Sigmoid colon (tissue), 7 donors: ENCODE measurements at places on chromosomes 2 and 18. TPM values are rescaled to one million over a fixed set of nuclear protein-coding genes. Genes with fewer than 3 reads are reported as not detected.

Gene PDE11A
- 16.8 TPM for total RNA-seq

Gene SCN9A
- 15.0 TPM for total RNA-seq

Gene CHST10
- total RNA-seq, result 13.3 TPM

Gene PLA2R1
- total RNA-seq, result 3.9 TPM

Gene LIMS2
- 232 TPM for total RNA-seq

Gene AQP4
- total RNA-seq, result 0.27 TPM

Gene RESP18
- not detected for total RNA-seq

Gene RAB6C
- not detected for total RNA-seq

Gene CFC1
- total RNA-seq, result not detected

Gene MYO7B
- total RNA-seq, result 3.0 TPM

Gene FBXO15
- not detected for total RNA-seq

Gene MAIP1
- total RNA-seq, result 20.3 TPM

Gene ATP6V1B1
- total RNA-seq, result 0.66 TPM

DNA sequence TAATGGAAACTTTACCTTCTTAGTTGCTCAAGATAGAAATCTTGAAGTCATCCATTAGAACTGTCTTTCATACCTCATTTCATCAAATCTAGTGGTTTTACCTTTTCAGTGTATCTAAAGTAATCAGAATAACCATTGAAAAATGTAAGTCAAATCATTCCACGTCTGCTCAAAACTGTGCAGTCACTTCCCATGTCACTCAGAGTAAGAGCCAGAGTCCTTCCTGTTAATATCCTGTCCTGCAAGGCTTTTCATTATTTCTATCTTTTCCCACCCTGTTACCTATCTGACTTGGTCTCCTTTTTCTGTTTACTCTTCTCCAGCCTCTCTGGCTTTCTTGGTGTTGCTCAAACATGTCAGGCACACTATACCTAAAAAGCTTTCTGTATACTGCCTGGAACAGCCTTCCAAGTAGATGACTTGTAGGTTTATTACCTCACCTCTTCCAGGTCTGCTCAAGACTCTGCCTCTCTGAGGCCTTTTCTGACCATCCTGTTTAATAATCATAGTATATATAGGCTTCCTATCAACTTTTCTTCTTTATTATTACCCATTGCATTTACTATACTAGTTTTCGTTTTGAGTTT lies 3.4 kb downstream of the C2orf69 start:
- DNase-seq, result no peak

DNA sequence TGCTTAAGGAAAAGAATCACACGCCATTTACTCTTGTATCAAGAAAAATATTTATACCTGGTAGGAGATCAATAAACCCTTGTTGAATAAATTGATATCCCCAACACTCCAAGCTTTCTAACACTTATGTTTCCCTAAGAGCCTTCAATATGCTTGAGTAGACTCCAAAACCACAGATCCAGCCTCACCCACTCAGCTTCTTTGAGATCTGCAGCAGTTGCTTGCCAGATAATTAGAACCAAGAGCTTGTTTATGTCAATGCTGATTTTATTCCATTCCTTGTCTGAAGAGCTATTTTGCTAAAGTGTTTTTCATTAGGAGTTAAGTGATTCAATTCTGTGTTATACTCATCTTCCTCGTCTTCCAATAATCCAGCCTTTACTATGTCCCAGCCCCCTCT lies 26.3 kb upstream of the CRIM1 start:
- DNase-seq, result no peak

- DNase-seq, result no peak
Observed at GRCh38 chr2:46545015-46545839, 65.9 kb downstream of the TMEM247 start.

- peak; percentile 75 for DNase-seq
Observed at GRCh38 chr2:241680827-241681599, 5.6 kb downstream of the DTYMK start.

DNA sequence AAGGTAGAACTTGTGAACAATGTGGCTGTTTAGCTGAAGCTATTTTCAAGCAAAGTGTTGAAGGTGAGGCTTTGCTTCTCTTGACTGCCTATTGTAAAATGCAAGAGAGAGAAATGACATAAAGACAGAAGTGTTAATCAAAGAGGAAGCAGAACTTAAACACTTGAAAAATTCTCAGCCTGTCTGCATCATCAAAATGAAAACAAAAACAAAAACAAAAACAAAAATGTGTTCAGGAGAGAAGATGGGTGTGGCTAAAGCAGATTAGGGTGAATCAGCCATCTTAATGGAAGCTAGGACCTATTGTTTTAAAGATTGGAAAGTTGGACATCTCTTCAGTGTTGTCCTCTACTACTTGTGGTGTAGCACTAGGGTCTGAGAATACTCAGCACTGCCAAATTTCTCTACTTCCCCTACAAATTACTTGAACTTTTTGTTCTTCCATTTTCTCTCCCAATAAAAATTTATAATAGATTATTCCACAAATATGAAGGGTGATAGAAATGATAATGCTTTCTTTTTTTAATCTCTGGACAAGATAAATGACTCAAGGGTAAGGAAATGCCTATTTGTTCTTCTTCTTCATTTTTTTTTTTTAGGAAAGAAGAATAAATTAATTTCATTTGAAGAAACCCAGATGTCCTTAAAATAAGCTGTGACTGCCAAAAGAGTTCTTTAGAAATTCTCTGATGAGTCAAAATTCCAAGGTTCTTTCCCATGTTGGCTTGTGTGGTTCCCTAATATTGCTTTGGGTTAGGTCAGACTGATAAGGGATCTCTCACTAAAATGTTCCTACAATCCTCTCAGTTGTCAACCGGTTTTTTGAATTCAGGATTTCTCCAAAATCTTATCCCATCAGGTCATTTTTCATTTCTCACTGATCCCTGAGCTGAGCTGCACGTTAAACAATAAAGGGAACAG lies 571.2 kb upstream of the ZEB2 start:
- DNase-seq, result no peak

GRCh38 chr18:3104190-3105054 lies 91.5 kb upstream of the LPIN2 start:
- no peak for DNase-seq

DNA sequence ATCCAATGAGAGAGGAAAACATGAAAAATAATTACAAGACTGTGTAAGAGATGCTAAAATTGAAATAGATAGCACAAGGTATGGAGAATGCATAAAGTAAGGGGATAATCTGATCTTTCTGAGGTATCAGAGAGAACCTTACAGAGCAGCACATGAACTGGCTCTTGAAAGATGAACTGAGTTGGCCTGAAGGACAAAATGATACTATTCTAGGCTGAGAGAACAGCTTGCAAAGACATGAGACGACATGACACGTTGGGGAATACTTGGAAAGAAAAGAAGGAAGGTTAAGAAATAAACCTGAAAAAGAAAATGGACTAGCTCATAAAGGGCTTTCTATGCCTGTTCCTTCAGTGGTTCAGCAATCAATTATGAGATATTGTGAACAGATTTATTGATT lies 152.7 kb upstream of the MYO3B start:
- DNase-seq, result no peak

DNA sequence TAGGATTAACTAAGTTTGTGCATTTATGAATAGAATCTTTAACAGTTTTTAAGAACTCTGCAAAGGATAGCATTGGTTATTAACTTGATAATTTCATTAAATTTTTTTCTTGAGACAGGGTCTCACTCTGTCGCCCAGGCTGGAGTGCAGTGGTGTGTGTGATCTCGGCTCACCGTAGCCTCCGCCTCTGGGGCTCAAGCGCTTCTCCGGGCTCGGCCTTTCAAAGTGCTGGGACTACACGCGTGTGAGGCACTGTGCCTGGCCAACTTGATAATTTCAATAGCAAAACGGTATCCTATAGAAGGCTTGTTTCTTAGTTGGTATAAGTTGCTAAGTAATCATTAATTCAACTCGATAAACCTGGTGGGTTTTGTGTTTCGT lies 38.0 kb downstream of the ADNP2 start:
- DNase-seq, result no peak

GRCh38 chr2:134705861-134706586 lies 12.8 kb downstream of the TMEM163 start:
- DNase-seq, result no peak

GRCh38 chr18:45553723-45554388 lies 61.4 kb upstream of the SLC14A2 start:
- DNase-seq, result no peak

DNA sequence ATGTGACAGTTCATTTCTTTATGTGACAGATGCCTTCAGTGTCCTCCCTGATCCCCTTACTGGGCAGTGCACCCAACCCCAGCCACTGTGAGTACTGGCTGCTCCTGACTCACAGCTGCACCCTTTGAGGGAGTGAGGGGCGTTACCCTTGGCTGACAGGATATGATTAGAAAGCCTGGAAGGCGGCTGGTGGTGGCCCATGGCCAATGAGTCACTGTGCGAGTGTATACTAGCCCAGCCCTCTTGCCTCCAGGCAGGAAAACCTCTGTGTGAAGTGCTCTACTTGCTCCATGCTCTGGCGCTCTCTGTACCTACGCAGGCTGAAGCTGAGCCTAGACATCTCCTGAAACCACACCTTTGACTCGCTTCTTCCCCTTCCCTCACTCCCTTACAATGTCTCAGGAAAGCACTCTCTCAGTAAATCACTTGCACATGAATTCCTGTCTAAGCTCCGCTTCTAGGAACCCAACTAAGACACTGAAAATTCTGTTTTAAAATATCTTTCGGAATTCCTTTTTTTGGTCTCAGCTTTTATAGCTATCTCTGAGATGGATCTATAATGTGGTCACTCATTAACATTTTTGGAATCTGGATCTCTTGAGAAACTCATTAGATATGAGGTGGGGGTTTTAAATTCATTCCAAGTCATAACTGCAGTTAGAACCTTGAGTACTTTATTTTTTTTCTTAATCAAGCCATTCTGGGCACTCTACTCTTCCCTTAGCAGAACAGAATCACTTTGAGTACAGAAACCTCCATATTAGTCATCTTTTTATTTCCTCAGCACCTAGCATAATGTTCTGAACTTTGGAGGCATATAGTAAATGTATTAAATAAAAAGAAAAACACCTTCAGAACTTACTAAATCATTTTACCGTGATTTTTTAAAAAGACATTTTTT lies 25.3 kb upstream of the STAM2 start:
- peak; percentile 91 for DNase-seq

GRCh38 chr2:237525559-237526157 lies 38.6 kb downstream of the MLPH start:
- no peak for DNase-seq

GRCh38 chr2:168348076-168348475 lies 100.7 kb upstream of the STK39 start:
- no peak for DNase-seq

DNA sequence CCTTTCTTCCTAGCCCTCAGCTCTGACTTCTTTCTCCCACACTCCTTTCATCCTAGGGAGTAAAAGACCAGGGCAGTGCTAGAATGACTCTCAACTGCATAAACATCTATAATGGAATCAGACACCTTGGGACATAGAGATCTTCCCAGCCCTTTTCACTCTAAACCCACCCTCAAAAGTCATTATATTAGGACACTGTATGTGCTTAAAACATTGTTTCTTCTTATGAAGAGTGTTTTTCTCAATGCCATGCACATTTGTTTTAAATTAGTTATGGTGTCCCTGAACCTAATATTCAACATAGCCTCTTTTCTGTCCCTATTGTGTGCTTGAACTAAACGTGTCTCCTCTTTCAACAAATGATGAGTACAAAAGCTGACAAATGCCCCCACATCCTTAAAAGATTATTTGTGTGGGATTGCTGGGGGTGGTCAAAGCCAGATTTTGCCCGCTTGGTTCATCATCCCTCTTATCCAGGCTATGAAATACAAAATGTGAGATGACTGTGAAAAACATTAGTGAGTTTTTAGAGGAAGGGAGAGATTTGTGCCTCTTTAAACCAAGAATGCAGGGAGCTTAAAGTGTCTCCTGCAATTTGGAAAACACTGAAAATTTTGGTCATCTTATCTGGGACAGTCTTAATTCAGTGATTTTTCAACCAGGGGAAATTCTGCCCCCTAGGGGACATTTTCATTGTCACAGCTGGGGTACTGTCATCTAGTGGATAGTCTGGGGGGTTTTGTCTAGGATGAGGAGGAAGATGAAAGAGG lies 29.0 kb downstream of the SERPINB5 start:
- DNase-seq, result no peak

GRCh38 chr2:204026294-204026693 lies 89.7 kb downstream of the ICOS start:
- DNase-seq, result no peak

DNA sequence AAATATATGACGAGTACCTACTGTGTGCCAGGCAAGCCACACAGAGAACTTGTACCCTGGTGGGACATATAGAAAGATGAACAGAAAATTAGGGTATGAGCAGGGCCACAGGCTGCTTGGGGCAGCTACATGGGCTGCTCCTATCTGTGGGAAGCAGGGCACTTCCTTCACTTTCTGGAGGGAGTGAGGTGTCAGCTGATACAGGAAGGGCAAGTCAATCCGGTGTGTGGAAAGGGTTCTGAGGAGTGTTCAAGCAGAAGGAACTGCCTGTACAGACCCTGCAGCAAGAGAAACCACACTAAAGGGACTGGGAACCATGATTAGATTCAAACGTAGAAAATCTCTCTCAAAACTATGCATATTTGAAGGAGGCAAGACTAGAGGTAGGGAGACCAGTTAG lies 58.6 kb upstream of the BCL11A start:
- DNase-seq, result no peak

- DNase-seq, result no peak
Observed at GRCh38 chr2:24785671-24786321, 7.4 kb downstream of the PTRHD1 start.

DNA sequence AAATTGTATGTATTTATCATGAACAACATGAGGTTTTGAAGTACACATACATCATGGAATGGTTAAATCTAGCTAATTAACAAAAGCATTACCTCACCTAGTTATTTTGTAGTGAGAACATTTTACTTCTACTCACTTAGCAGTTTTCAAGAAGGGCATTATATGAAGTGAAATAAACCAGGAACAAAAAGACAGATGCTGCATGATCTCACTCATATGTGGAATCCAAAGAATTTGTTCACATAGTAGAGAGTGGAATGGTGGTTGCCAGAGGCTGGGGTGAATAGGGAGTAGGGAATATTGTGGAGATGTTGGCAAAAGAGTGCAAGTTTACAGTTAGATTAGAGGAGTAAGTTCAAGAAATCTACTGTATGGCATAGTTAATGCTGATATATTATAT lies 292.0 kb downstream of the ASXL3 start:
- DNase-seq, result no peak

- DNase-seq, result no peak
Observed at GRCh38 chr2:220434385-220434784, 807.0 kb downstream of the SLC4A3 start.

GRCh38 chr2:150860301-150860700 lies 372.8 kb upstream of the RND3 start:
- DNase-seq, result no peak

GRCh38 chr2:218334531-218334930 lies 22.1 kb upstream of the CATIP start:
- DNase-seq, result no peak

DNA sequence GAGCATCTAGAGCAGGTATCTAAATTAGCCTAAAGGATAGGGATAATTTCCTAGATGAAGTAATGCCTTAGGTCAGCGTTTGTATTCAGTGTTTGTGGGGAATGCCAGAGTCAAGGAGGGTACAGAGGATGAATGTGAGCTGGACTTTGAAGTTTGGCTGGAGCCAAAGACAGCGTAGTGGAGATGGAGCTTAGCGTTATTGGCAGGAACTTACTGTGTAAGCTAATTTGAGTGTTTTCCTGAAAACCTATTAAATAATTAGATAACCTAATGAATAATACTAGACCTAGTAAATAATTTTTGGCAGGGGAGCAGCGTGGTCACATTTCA lies 4.2 kb downstream of the RNF138 start:
- no peak for DNase-seq

GRCh38 chr2:70498054-70498453 lies 55.6 kb downstream of the TGFA start:
- DNase-seq, result no peak
